T-helper 2 cell treated with Interferon-gamma antibody and Interleukin-4, amounts not matched to agents 5 μg/mL and 100 μg/mL, for 36 hours (primary cell): ENCODE measurements at places on chromosomes 1 and 21.

- no peak for DNase-seq
These were observed 122.0 kb downstream of the GLIS1 start for GRCh38 chr1:53616927-53617326.

- DNase-seq = no peak
These were observed 161.8 kb downstream of the NFIA start for GRCh38 chr1:61244114-61244513.

DNA sequence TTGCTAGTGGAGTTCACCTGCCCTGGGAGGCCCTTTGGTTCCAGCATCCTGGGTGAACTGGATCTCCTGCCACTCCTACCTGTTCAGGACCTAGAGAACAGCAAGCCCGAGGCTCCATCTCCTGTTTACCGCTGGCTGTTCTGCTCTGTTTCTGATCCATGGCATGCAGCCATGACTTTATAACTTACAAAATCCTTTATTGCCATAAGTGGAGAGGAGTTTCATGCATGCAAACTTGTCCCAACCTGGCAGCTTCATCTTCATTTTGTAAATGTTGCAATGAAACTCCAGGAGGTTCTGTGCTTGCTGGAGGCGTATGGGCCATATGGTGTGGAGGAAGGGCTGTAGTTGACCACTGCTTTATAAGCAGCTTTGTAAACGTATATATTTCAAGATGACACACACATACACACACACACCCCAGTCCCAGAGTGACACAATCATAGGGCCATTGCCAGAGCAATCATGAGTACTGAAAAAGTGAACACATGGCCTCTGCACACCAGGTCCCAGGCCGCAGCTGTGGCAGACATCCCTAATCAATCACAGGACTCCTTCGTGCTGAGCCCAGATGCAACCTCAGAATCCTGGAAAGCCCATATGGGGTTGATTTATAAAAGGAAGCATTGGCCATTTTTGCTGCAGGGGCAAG lies 69.0 kb downstream of the UBIAD1 start:
- no peak for DNase-seq

DNA sequence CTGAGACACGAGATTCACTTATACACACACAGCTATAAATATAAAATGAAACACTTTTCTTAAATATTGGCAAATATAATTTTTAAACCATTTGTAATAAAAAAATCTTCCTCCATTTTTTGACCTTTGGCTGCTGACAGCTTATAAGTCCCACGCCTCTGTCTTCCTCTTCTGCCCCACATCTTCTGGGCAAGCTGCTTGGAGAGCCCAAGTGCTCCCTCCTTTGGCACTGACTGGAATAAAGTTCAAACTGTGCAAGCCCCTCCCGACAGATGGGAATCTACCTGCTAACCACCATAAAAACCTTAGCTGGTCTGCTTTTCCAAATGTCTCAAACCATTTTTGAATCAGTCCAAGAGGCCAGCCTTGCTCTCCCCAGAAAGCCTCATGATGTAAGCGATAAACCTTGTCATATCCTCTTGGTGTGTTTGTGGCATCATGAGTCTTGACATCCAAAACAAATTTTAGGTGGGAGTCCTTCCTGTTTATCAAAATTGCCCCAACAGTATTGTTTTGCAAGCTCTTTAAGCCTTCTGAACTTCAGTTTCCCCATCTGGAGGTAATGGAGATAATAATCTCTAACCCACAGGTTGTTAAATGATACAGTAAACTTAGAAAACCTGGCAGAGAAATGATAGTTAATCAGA lies 99.8 kb downstream of the SNX7 start:
- DNase-seq = no peak

DNA sequence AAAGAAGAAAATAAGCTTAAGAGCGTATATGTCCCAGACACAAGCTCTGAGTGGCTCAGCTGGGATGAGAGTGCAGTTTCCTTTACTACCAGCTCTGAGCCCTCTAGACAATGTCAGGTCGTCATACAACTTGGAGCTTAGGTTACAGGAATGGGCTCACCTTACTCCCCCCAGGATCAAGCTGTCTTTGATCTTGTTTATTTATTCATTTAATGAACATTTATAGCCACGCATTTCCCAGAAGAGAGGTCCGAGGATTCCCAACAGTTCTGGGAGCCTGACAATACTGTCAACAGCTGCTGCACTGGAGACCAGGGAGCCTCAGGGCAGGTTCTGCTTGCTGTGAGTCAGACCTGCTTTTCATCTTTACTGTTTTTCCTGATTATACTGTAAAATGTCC lies 378.9 kb downstream of the PLPP3 start:
- no peak for DNase-seq

- DNase-seq = no peak
These were observed 467.5 kb downstream of the PTPRU start for GRCh38 chr1:29703596-29704370.

- peak; percentile 88 for DNase-seq
These were observed 45.3 kb downstream of the MRPL39 start for GRCh38 chr21:25561668-25562641.

- DNase-seq = no peak
These were observed 23.6 kb downstream of the IFFO2 start for GRCh38 chr1:18932879-18933278.

DNA sequence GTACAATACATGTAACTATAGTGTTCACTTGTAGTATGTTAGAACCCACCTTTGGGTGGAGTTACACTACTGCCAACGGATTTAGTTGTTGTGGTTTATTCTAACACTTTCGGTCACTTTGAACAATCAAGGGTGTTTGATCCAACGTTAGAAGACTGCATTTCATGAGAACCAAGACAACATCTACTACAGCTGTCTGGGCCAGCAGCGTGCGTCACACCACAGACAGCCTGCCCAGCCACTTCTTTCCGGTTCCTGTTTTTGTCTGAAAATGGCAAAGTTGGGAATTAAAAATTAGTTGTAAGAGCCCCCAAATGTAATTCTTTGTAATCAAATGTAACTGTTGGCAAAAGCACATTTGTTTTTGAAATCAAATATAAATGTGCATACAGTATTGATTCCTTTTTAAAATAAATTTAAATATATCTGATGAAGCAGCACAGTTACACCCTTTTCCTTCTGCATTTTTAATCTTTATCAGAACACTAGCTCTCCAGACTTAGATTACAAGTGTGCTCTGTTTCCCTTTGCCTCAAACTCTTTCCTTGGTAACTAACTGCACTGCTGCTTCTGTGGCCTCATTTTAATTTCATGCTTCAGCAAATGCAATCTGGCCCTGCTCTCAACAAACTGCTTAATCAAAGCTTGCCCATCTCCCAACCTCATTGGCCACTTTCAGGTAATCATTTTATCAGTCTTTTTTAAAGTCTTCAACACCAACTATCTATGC lies 86.6 kb upstream of the DPH5 start:
- DNase-seq = peak; percentile 61

GRCh38 chr21:42525029-42525581 lies 11.5 kb downstream of the SLC37A1 start:
- DNase-seq = no peak

DNA sequence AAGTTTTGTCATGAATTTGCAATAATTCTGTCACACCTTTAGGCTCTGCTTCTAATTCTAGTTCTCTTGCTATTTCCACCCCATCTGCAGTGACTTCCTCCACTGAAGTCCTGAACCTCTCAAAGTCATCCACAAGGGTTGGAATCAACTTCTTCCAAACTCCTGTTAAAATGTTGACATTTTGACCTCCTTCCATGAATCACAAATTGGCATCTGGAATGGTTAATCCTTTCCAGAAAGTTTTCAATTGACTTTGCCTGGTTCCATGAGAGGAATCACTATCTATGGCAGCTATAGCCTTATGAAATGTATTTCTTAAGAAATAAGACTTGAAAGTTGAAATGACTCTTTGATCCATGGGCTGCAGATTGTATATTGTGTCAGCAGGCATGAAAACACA lies 19.7 kb upstream of the SFT2D2 start:
- DNase-seq = no peak

DNA sequence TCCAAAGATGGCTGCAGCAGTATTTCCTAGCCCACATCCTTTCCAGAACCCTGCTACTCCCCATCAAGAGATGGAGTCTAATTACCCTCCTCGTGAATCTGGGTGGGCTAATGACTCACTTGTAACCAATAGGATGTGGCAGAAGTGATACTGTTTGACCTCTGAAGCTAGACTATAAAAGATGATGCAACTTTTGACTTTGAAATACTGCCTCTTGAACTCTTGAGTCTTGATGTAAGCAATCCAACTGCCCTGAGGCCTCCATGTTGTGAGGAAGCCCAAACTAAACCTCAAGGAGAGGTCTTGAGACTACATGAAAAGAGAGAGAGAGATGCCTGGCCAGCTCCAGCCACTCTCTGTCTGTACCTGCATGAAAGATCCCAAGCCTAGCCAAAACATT lies 29.5 kb downstream of the LMO4 start:
- no peak for DNase-seq

DNA sequence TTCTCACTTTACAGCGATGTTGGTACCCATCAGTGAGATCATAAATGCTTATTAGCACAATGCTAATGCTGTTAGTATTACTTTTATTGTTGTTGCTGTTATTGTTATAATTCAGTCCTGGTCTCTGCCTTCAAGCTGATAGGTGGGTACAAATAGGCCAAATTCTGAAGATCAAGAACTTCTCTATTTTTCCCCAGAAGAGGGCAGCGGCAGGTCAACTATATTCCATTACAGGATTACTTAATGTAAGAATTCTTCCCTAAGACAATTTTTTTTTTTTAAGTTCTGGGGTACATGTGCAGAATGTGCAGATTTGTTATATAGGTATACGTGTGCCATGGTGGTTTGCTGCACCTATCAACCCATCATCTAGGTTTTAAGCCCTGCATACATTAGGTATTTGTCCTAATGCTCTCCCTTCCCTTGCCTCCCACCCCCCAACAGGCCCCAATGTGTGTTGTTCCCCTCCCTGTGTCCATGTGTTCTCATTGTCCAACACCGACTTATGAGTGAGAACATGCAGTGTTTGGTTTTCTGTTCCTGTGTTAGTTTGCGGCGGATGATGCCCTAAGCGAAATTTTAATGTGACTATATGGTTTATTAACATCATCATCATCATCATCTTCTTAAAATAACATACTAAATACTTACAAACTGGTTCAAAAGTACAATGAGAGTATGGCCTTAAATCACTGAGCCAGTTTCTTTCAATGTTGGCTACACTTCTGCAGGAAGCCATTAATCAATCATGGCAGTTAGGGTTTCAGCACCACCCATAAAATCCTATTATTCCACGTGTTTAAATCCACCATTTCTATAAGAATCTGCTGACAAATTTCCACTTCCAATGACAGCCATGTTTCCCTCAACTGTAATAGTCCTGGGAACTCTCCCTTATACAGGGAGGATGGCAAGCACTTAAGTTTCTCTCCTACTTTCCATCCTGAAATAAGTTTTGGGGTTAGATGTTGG lies 19.2 kb downstream of the SLC19A2 start:
- DNase-seq = no peak

DNA sequence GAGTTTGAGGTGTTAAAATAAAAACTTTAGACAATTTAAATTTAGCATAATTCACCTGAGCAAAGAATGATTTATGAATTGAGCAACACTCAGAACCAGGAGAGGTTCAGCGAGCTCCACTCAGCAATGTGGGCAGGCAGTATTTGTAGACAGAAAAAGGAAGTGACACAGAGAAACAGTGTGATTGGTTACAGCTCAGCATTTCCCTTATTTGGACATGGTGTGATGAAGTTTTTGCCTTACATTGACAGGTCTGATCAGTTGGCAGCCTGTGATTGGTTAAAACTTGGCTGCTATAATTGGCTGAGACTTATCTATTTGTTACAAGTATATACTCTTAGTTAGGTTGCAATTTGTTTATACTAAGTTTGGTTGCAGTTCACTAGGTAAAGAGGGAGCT lies 621.2 kb upstream of the PRMT6 start:
- DNase-seq = no peak

DNA sequence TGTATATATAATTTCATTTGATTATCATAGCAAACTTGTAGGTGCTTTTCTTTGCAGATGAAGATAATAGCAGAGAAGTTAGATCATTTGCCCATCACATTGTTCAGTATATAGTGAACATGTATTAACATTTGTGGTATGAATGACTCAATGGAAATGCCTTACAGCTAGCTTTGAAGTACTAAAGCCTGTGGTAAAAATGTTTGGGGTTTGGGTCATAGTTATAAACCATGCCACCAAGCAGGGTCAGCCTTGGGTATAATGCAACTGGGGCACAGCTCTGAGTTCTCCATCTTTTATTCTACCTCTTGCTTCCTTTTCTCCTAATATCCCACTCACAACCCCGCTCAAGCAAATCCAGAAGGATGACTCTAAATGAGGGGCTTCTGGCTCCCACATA lies 141.6 kb downstream of the KCNT2 start:
- DNase-seq = no peak

GRCh38 chr1:55636696-55637095 lies 421.5 kb upstream of the USP24 start:
- no peak for DNase-seq

DNA sequence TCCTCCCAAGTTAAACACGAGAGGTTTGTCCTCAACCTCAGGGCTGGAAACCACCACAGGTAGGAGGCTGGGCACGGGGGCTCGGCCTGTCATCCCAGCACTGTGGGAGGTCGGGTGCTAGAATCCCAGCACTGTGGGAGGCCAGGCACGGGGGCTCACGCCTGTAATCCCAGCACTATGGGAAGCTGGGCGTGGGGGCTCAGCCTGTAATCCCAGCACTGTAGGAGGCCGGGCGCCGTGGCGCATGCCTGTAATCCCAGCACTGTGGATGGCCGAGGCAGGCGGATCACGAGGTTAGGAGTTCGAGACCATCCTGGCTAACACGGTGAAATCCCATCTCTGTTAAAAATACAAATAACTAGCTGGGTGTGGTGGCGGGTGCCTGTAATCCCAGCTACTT lies 6.7 kb upstream of the CDK11A start:
- no peak for DNase-seq

DNA sequence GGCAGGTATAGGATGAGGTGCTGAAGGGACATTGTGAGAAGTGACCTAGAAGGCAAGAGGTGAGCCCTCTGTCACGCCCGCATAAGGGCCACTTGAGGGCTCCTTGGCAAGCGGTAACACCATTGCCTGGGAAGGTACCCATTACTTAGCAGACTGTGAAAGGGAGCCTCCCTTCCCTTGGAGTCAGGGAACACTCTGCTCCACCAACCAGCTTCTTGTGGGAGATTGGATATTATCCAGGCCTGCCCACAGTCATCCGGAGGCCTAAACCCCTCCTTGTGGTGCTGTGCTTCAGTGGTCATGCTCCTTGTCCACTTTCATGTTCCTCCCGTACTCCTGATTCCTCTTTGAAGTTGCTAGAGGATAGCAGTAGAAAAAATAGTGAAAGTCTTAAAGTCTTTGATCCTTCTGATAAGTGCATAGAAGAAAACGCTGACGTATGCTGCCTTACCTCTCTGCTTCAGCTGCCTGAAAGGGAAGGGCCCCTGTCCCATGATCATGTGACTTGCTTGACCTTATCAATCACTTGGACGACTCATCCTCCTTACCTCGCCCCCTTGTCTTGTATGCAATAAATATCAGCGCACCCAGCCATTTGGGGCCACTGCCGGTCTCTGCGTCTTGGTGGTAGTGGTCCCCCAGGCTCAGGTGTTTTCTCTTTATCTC lies 16.0 kb downstream of the RBBP4 start:
- DNase-seq = no peak
